ENCODE measurements at places on chromosomes 12 and 14.
A peak's percentile ranks its signal among the peaks of the same experiment; 100 is the strongest.

GRCh38 chr12:98343002-98343567 lies 172.3 kb upstream of the TMPO start:
- DNase-seq, result no peak

GRCh38 chr12:12244341-12244740 lies 22.5 kb downstream of the LRP6 start:
- no peak for DNase-seq

GRCh38 chr14:99716091-99716849 lies 32.2 kb downstream of the CYP46A1 start:
- DNase-seq, result no peak

DNA sequence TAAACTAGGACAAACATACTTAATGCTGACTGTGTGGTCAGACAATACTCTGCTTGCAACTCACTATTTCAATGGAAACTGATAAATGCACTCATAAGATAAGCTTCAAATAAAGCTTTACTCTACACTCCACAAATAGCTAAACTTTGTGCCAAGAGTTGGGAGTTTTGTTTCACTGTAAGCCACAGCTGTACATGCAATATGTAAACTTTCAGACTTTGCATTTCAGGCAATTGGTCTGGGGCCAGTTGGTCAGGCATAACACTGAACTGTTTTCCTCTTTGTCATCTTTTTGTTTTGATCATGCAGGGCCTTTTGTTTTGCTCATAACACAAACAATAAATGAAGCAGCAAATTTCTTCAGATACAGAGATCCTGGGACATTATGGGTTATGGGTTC lies 426.2 kb downstream of the IPO8 start:
- no peak for DNase-seq

GRCh38 chr14:105165134-105165704 lies 3.4 kb downstream of the JAG2 start:
- DNase-seq, result no peak

- DNase-seq, result no peak
Observed at GRCh38 chr14:93830753-93831461, 42.6 kb upstream of the PRIMA1 start.

- no peak for DNase-seq
Observed at GRCh38 chr12:59963546-59963945, 367.7 kb downstream of the SLC16A7 start.

DNA sequence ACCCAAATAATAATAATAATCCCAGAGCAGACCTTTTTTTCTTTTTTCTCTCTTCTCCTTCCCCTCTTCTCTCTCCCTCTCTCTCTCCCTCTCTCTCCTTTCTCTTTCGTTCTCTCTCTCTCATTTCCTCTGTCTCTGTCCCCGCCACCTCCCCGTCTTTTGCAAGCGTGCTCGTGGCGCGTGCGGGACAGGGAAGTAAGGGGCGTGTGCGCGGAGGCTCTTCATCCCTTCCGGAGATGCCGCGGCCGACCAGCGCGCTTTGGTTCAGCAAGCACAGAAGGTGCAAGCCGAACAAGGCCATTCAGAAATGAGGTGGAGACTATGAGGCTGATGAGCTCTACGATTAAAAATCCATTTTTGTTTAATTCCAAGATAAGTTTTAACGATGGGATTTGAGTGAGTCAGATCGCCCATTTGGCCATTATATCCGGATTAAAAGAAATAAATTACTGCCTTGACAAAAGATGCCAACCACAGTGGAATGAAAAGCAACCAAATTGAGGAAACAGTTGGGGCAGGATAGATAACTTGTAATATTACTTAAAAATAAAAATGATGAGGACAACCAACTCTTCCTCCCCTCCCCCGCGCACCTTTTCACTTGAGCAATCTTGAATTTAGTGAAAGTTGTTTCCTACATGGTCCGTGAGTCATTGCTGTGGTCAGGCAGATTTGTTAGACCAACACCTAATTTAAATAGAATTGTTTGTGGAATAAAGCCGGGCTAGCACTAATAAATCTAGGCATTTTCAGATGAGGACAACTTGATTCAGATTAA lies 1.2 kb upstream of the AMIGO2 start:
- DNase-seq, result peak; percentile 82

DNA sequence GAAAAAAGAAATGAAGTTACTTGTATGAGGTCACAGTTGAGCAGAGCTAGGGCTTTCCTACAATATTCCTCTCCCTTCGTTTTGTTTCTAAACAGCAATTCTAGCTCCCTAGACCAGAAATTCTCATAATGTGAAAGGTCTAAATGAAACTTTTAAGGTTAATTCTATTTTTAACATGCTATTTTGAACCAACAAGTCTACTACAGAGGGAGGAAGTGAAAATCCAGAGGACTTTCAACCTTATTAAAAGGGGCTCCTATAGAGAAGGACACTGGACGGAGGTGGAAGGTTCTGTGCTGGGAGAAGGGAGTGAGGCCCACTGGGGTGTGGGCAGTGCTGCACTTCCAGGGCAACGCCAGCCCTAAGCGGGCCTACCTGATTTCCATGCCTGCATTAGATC lies 13.4 kb downstream of the GSG1 start:
- no peak for DNase-seq

- no peak for DNase-seq
Observed at GRCh38 chr14:36724162-36724561, 62.5 kb downstream of the PAX9 start.

- peak; percentile 32 for DNase-seq
Observed at GRCh38 chr14:74976264-74977113, 21.1 kb upstream of the PGF start.

DNA sequence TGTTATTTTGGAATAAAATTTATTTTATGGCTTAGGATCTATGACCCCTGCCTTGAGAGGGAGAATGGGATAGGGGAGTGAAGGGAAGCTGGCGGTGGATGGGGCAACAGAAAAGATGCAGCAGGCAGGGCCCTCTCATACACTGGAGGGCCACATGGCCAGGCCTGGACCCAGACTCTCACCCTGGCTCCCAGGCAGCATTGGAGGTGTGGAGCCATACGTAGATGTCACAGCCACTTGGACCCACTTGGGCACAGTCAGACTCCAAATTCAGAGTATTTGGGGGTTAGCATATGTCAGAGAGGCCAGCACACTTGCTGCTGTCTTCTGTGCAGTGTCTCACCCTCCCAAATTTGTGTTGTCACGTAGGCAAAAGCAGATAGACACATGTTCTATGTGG lies 6.5 kb downstream of the NAB2 start:
- no peak for DNase-seq

DNA sequence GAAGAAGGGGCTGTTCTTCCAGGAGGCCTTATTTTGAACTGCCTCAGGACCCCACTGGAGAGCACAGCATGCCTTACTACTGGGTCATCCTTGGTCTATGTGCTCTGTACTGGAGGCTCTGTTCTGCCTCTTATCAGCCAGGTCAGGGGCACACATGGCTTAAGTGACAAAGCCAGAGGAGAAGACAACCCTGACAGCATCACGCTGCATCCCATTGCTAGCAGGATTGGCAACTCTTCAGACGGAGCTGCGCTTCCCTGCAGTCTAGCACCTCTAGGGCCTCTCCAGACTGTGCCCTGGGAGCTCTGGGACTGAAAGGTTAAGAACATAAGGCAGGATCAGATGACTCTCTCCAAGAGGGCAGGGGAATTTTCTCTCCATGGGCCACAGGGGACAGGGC lies 17.3 kb upstream of the TIGAR start:
- peak; percentile 39 for DNase-seq

- no peak for DNase-seq
Observed at GRCh38 chr12:107319533-107320032, 226.2 kb upstream of the CRY1 start.

DNA sequence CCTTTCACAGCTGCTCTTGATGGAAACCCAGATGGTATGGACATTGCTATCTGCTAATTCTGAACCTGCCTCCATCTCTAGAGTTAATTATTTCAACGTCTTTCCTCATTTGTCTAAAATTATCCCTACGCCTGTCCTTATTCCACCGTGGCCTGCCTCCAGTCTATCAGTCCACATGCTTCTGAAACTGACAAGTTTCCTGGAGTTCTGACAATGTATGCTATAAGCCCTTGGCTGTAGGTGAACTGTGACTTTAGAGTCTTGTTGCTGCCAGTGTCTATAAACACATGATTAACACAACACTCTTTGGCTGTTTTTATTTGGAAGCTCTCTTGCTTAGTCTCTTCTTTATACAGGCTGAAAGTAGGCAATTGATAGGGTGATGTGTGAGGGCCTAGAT lies 1052.9 kb downstream of the TMTC2 start:
- no peak for DNase-seq

- DNase-seq, result no peak
Observed at GRCh38 chr12:123035841-123036240, 55.4 kb downstream of the ARL6IP4 start.

- no peak for DNase-seq
Observed at GRCh38 chr14:62710811-62711210, 334.4 kb downstream of the KCNH5 start.

DNA sequence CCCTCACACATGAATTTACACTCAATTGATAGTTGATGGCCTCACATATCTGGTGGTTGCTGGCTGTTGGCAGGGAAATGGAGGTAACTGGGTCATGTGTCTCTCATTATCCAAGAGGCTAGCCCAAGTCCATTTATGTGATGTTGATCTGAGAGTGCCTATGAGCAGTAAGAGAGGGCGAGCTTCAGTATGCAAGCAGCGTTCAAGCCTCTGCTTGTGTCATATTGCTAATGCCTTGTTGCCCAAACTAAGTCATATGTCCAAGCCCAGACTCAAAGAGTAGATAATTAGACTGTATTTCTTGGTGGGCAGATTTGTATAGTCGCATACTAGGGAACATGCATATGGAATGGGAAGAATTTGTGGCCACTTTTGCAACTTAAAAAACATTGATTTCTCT lies 83.8 kb upstream of the DACT1 start:
- DNase-seq, result no peak

GRCh38 chr12:22360774-22361173 lies 26.3 kb upstream of the ST8SIA1 start:
- DNase-seq, result no peak

DNA sequence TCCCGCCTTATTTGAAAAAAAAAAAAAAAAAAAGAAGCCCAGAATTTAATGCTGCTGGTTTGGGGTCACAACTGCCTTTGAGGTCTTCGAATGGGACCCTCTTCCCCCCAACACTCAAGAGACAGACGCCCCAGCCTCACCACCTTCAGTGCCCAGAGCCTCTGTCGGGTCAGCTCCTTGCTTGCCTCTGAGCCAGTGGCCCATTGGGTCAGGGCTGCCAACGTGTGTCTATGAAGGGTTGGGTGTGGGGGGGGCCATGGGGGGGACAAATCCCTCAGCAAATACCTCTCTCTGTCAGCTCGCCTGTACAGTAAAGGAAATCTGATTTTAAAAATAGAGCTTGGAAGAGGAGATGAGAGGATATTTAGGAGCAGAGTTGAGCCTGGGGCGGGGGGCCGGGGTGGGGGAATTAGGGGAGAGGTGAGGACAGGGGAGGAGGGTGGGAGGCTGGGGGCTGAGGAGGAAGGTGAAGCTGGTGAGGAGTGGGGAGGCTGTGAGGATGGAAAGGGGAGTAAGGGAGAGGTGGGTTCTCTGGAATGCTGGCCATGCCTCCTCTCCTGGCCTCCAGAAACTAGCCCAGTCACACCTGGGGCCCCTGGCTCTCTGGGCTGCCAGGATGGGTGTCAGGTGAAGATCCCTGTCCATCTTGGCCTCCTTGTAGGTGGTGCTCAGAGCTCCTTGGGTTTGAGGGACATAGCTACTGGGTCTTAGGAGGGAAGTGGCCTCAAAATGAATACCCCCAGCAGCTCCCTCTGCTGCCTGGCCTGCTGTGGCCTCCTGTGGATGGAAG lies 13.3 kb downstream of the RTL1 start:
- DNase-seq, result peak; percentile 43

DNA sequence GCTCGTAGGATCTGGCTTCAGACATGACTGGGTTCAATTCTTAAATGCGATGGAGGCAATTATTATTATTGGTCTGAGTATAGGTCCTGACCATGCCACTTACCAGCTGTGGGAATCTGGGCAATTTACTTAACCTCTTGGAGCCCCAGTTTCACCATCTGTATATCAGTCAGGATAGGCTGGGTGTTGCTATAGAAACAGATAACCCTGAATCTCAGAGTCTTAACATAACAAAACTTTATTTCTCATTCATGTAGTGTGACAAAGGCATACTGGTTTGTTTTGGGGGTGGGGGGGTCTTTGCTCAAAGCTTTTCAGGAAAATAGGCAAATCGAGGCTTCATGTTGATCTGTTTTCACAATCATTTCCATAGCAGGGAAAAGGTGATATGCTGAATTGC lies 199.6 kb upstream of the SRRM4 start:
- DNase-seq, result no peak

- no peak for DNase-seq
Observed at GRCh38 chr14:102516531-102517391, 7.2 kb upstream of the ANKRD9 start.

- no peak for DNase-seq
Observed at GRCh38 chr12:95837240-95838038, 21.3 kb upstream of the SNRPF start.

DNA sequence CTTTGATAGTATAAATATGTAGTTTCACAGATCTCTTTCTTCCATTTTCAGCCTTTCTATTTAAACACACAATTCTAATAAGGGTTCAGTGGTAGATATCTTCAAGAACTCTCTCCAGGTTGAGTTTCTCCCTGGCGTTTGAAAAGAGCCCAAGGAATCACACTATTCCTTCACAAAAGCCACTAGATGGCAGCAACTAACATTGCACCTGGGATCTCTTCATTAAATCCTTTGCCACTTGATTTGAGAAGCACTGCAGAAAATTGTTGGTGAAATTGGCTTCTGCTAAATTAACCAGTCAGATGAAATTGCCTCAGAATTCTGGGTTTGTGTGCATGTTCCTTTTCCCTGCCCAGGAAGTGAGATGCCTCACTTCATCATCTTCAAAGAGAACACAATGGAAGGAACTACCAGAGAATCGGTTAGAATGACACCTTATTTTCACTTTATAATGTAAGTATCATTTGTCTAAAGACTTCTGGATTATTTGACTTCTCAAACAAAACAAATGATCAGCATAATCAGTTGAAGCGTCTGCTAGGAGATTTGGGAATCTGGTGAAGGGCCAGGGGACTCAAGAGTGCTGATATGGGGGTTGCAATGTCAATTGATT lies 6.8 kb downstream of the CCDC198 start:
- DNase-seq, result no peak

DNA sequence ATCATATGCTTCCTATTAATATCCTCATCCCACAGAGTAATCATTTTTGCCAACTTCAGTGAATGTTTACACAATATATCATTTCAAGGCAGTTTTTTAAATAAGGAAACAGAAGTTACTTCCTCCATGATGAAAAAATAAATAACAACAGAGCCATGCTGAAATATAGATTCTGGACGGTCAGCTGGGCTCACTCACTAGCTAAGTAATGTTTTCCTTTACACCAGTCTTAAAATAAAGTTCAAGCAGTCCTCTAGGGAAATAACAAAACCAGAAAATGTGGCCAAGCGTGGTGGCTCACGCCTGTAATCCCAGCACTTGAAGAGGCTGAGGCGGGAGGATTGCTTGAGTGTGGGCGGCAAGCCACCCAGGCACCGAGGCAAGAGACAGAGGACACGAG lies 28.7 kb downstream of the AICDA start:
- no peak for DNase-seq

All from tibial artery (tissue), 4 donors.